Omental fat pad (tissue), 4 donors: ENCODE measurements at places on chromosomes 5 and 9. TPM values are rescaled to one million over a fixed set of nuclear protein-coding genes. Genes with fewer than 3 reads are reported as not detected.

DNA sequence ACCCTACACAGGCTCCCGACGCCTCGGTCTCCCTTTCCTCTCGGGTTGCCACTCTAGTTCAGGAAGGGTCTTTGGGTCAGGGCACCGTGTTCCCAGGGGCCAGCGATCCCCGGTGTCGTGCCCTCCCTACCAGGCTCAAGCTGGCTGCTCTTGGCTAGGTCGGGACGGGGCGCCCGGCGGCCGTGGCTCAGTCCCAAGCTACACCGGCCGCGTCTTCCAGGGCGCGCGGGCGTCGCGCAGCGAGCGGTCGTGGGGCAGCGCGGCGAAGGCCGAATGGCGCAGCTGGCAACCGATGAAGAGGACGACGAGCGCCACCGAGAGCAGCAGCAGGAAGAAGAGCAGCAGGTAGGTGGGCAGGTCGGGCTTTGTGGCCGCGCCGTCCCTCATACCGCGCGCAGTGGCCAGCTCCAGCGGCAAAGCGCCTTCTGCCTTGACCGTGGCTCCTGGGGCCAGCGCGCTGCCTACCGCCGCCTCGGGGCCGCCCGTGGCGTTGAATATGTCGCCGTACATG lies 892 bp downstream of the SMIM32 start:
- no peak for DNase-seq

DNA sequence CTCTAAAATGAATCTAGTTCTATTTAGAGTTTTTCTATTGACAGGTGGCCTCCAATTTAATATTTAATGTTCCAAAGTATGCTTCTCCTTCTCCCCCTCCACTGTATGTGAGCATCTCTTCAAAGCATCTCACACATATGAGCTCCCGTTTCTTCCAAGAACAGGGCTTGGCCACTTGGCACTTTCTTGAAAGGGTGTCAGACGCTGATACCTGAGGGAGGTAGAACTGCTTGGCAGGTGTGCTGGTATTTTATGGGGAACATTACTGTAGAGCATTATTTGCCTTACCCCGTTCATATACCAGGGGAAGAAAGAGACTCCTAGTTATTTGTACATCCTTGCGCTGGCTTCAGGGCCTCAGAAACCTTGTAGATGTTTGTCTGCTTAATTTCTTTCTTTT lies 1.9 kb downstream of the RCL1 start:
- DNase-seq, result no peak

GRCh38 chr5:103291606-103292005 lies 33.0 kb downstream of the MACIR start:
- no peak for DNase-seq

DNA sequence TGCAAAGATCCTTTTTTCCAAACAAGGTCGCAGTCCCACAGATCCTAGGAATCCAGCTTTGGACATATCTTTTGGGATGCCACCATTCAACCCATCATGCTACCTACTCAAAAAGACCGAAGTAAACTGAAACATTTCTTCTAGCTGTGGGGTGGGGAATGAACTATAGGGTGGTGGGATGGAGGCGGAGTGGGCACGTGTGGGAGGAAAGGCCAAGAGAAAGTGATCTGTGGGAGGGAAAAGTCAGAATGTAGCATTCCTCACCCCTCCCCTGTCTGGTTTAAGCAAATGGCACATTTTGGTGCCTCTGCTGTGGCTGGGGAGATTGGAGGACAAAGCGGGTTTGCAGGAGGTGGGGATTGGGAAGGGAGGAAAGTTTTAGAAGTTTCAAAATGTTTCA lies 59.2 kb upstream of the IL17B start:
- DNase-seq, result no peak

DNA sequence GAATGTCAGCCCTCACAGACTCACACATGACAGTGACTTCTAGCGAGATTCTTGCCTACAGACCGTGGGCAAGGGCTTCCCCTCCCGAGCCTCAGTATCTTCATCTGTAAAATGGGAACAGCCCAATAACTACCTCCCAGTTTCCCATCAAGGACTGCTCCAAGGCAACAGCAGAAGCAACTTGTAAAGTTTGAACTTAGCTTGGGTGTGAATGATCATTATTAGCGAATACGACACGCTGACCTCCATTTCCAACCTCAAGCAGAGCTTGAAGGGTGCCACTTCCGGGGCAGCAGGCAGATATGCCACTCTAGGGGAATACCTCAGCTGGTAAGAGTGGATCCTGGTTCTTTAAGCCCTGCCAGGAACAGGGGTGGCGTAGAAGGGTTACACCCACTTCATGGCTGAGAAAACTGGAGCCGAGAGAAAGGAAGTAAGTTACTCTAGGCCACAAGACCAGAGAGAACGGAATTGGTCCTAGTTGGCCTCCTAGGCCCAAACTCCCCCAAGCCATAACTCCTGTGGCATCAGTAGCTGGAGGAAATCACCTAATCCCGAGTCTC lies 2.0 kb downstream of the RNF44 start:
- no peak for DNase-seq

DNA sequence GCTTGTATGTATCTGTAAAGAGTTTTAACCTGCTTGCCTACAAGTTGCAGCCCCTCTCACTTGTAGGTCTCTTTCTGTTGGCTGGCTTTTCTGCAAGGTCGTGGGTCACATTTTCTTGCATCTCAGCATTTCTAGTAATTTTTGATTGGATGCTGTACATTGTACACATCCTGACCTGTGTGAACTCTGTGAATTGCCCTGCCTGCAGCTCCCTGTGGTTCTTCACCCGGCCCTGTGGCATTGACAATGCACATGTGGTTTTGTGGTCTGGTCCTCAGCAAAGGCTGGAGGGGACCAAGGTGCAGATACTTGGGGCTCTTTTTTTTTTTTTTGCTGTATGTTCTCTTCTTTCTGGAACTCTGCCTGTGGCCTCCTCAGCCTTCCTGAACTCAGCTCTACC lies 53.6 kb downstream of the WNK2 start:
- DNase-seq, result no peak

DNA sequence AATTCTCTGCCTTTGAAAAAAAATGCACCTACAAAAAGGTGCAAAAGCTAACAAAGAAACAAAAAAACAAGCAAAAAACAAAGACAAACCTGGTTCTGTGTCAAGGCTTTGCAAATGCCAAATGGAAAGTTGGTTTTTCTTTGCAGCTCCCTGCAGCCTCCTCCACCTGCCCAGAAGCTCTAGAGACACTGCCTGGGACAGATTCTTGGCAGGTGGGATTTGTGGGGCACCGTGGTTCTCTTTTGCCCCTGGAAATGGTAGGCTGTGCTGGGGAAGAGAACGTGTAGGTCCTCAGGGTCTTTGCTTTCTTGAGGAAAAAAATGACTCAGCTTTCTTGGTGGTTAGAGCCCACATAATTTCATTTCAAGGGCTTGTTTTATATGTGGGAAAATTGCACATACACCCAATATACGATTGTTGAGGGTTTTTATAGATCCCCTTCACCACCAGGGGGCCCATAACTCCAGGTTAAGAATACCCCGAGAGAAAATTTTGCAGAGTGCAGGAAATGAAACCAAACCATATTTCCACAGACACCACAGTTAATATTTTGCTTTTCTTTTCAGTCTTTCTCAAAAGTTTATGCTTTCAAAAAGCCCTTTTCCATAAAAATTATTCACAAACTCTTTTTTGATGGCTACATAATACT lies 58.7 kb downstream of the NXNL2 start:
- DNase-seq, result no peak

GRCh38 chr5:122019919-122020590 lies 58.0 kb downstream of the LOX start:
- no peak for DNase-seq

GRCh38 chr5:105735704-105736103 lies 1935.0 kb downstream of the EFNA5 start:
- DNase-seq, result no peak

Gene GOLM1
- total RNA-seq, result 16.1 TPM

DNA sequence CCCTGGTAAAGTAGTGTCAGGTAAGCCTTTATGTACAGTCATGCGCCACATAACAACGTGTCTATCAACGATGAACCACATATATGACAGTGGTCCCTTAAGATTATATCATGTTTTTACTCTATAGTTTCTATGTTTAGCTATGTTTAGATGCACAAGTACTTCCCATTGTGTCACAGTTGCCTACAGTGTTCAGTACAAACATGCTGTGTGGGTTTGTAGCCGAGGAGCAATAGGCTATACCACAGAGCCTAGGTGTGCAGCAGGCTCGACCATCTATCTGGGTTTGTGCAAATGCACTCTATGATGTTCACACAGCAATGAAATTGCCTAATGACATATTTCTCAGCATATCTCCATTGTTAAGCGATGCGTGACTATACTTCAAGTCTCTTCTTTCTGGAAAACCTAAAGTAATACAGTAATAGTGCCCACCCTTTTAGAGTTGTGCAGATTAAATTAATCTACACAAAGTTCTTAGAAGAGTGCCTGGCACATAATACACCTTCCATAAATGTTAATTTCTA lies 295.9 kb downstream of the ARHGAP26 start:
- DNase-seq, result no peak
